ENCODE measurements at places on chromosomes 1 and 21.

- no peak for DNase-seq
These were observed 382.8 kb downstream of the AMY1C start for GRCh38 chr1:104132382-104132973.

- DNase-seq: no peak
These were observed 272.2 kb upstream of the B3GALT2 start for GRCh38 chr1:193458628-193459027.

DNA sequence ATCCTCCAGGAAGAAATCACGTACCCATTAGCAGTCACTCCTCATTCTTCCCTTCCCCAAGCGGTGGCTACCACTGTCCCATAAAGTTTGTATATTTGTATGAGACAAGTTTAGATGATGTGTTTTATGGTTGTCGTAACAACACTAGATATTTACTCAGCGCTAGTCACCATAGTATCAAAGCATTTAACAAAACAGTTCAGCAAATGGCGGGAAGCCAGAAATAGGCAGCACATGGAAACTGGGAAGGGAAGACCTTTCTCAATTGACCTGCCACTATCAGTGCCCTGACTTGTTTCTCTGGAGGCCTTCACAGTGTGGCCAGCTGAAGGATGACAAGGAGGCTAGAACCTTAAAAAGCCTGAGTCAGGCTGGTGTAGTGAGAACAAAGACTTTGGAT, 31.1 kb downstream of the CNST start:
- no peak for DNase-seq

- no peak for DNase-seq
These were observed 13.9 kb downstream of the RAP1GAP start for GRCh38 chr1:21655259-21655658.

GRCh38 chr1:207418351-207418750, 35.8 kb upstream of the CR2 start:
- no peak for DNase-seq

DNA sequence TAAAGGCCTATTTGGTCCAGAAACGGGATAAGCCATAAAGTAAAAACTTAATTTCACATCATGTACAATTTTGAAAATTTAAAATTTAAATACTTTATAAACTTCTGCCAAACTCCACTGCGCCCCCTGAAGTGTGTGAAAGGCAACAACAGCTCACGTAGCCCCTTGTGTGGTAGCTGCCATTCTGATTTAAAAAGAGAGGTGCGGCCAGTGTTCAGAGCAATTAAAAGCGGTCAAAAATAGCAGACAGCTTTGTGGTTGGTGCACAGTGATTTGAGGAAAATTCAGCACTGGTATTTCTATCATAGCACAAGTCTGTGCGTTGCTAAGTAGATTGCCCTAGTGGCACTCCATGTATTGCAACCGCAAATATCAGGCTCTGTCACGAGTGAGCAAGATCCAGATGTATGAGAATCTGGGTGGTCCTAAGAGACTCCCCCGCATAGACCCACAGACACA, 122.5 kb downstream of the ATG4C start:
- no peak for DNase-seq

- DNase-seq: no peak
These were observed 14.7 kb upstream of the LY9 start for GRCh38 chr1:160781186-160781766.

DNA sequence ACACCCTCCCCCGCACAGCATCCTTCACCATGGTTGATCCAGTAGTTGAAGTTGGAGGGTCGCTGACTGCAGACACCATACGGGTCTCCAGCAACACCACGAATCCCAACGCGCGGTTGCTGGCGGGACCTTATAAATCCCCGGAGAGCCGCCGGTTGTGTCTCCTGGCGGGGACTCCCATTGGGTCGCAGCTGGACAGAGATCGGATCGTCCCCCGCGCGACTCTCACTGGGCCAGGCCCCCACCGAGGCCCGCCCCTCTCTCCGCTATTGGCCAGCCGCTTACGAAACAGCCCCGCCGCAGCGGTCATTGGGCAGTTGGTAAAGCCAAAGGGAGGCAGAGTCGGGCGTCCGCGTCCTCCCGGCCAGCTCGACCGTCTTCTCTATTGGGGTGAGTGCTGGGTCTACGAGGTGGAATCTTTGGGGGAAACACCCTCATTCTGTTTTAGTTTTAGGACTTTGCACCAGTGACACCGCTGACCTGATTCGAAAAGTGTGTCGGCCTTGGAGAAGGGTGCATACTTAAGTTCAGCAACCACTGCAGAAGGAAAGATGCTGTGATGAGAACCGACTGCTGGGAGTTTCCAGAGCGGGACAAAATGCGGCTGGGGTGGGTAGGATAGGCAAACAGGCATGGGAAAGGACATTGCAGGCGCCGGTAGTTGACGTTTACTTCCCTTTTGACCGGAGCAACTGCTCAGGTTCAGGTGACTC, 27.4 kb downstream of the RABIF start:
- DNase-seq: no peak

DNA sequence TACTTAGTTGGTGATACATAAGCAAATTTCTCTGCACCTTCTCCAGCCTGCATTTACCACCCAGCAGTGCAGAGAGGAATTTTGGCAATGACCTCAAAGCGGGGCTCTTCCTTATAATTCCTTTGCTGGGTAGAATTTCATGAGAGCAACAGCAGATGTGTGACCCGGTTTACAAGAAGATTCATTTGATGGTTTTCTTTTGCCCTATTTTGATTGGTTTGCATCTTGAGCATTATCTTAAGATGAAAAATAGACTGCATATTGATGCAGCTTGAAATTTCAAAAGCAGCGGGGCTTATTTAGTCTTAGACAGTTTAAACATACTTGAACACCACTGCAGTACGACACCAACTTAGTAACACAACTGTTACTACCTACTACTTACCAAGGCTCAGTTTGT, 378.9 kb downstream of the TTLL7 start:
- no peak for DNase-seq

- DNase-seq: no peak
These were observed 230.1 kb downstream of the DUSP10 start for GRCh38 chr1:221511797-221512196.

DNA sequence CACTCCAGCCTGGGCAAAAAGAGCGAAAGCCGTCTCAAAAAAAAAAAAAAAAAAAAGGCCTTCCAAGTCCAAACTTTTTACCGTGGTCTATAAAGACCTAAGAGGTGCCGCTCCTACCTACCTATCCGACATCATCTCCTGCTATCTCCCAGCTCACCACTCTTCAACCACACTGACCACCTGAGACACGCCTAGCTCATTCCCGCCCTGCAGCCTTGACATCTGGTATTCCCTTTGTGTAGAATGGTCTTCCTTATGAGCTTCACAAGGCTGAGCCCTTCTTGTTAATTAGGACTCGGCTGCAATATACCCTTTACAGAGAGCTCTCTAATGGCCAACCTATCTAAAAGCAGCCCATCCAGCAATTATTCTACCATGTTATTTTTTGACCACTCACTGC, 680 bp downstream of the MAGOH start:
- no peak for DNase-seq

- no peak for DNase-seq
These were observed 6.1 kb upstream of the RIPPLY3 start for GRCh38 chr21:37000381-37000780.

DNA sequence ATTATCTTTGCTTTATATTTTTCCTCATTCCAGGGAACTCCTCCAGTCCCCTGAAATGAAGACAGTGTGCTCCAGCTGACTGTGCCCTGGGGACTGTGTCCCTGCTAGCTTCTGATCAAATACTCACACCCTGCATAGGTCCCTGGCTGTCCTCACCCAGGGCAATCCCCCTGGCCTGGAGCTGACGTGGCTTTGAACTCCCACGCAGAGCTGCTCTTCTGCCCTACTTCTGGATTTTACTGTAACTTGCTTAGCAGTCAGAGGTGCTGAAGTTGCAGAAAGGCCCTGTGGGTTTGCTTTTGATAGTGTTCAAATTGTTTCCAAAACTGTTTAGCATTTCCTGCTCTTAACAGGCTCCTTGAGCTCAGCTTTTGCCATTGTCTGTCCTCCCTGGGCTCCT, 186.5 kb downstream of the FASLG start:
- peak; percentile 16 for DNase-seq

- no peak for DNase-seq
These were observed 28.9 kb upstream of the CD5L start for GRCh38 chr1:157870490-157870889.

DNA sequence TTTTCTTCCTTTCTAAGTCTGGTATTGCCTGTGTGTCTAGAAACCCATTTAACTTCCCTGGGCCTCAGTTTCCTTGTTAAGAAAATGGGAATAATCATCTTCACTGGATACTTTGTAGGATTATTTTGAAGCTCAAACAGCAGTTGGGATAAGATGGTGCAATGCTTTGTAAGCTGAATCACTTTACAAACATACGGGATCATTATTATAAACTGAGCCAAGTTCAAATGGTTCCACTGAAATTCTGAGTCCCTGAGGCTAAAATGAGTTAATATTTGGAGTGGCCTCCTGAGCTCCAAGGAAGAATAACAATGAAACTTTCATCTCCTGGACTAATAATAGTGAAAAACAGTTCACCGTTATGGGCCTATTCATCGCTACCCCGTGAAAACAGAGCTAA, 388.0 kb downstream of the PLPP3 start:
- DNase-seq: no peak

DNA sequence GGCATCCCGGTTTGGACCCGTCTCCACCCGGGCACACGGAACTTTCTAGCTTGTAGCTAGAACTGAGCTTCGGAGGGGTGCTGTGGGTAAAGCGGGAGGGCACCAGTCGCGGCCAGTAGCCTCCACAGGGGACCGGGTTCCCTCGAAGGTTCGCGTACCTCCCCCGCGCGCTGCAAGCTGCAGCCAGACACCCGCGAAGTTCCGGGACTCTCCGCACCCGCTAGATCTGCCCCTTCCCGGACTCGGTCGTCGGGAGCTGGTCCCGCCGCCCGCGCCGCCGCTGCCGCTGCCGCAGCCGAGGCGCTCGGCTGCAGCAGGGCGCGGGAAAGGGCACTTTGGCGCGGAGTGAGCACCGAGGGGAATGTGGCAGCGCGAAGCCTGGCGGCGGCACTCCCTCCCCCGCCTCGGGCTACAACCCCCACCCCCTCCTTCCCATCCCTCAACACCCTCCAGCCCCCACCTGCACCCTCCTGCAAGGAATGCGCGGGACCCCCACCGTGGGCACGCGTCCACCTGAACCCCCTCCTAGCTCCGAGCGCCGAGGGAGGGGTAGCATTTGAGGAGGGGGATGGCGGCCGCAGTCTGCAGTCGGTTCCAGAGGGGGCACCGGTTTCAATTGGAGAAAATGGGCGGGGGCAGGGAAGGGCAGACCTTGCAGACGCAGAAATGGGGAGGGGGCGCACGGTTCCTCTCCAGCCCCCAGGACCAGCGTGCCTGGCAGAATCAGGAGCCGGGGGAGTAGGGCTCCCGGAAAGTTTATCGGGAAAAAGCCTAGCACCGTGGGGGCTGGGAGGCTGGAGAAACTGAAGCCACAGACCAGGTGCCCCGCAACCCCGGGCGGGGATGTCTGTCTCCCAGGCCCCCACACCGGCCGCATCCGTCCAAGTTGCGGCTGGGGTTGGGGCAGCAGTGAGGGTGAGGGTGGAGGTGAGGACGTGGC, 968 bp downstream of the CSMD2 start:
- no peak for DNase-seq
